Upper lobe of left lung (tissue), 6 donors: ENCODE measurements at places on chromosomes 1 and 21. TPM values are rescaled to one million over a fixed set of nuclear protein-coding genes. Genes with fewer than 3 reads are reported as not detected.

DNA sequence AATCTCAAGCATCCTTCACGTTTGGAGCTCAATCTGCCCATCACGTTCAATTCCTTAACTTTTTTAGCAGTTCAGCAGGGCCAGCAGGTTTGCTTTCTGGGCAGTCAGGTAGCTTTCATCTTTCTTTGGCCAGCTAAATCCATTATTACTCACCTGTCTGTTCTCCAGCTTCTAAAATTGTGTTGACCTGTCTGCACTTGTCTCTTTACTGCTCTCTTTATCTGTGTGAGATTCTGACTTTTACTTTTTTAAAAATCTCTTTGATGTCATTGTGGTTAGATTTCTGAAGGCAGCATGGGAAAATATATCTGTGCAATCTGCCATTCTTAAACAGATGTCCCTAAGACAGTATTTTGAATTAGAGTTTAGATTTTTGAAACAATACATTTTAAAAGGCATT is 24.9 kb upstream of the CYYR1 start:
- H3K27me3 ChIP-seq: no peaks in the 10 kb centered on the region
- H3K4me3 ChIP-seq: no peak overlapping the region
- no peak overlapping the region for H3K27ac ChIP-seq
- no peaks in the 10 kb centered on the region for H3K4me1 ChIP-seq
- DNase-seq: no peak

DNA sequence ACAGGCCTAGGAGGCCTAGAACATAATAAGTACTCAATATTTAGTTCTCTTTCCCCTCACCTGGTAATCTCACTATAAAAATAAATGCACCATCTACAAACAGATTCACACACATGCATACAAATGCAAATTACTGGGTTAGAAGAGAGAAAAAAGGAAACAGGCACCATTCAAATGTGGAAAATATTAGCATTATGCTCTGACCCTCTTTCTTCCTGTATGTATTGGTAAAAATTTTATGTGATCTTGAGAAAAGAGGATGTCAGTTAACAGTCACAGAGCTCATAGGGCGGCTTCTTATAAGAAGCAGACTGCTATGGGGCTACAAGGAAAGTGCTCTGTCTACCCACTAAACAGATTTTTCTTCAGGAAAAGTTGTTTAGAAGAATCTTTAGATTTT is 565.4 kb downstream of the LMO4 start:
- H3K4me1 ChIP-seq: no peaks in the 10 kb centered on the region
- H3K27me3 ChIP-seq: no peaks in the 10 kb centered on the region
- H3K4me3 ChIP-seq: no peak overlapping the region
- no peak overlapping the region for H3K27ac ChIP-seq
- no peaks in the 10 kb centered on the region for H3K36me3 ChIP-seq

DNA sequence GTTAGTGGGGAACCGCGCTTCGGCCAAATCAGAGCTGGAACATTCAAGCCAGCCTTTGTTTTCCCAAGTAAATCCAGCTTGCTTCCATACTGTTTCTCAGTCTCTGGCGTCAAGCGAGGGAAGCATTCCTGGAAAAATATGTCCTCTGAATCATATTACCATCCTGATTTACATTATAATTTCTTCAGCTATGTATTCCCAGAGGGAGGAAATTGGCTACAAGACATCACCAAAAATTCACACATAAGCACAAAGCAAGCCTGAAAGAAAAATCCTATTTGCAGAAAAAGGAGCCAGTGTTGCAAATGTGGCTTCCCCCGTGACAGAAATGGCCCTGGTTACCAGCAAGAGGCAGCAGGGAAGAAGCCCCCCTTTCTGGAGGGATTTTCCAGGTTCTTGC is 233.3 kb downstream of the KCNJ6 start:
- no peak for DNase-seq
- H3K27ac ChIP-seq: no peak overlapping the region
- no peaks in the 10 kb centered on the region for H3K36me3 ChIP-seq
- no peaks in the 10 kb centered on the region for H3K27me3 ChIP-seq
- H3K4me1 ChIP-seq: no peaks in the 10 kb centered on the region

- no peaks in the 10 kb centered on the region for H3K36me3 ChIP-seq
- H3K4me1 ChIP-seq: peaks cover 49% of the 10 kb centered on the region
- H3K27me3 ChIP-seq: no peaks in the 10 kb centered on the region
Measured at GRCh38 chr1:203271018-203271743, 34.1 kb upstream of the BTG2 start.

DNA sequence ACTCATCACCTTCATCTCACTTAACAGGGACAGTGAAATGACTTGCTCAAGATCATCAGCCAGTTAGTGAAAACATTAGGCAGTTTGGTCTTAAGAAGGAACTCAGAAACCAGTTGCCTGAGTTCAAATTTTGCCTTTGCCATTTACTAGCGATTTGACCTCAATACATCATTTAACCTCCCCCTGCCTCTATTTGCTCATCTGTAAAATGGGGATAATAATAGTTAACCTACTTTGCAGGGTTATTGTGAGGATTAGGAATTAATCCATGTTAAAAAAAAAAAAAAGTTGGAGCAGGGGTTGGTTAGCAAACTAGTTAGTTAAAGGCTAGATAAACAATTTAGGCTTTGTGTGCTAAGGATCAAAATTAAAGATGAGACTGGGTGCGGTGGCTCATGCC is 10.6 kb upstream of the TACSTD2 start:
- H3K27ac ChIP-seq: no peak overlapping the region
- DNase-seq: no peak
- no peaks in the 10 kb centered on the region for H3K36me3 ChIP-seq
- H3K27me3 ChIP-seq: no peaks in the 10 kb centered on the region
- H3K4me3 ChIP-seq: no peak overlapping the region
- H3K4me1 ChIP-seq: peaks cover 26% of the 10 kb centered on the region

- H3K36me3 ChIP-seq: no peaks in the 10 kb centered on the region
- DNase-seq: no peak
- peaks cover 7% of the 10 kb centered on the region for H3K4me1 ChIP-seq
- H3K27me3 ChIP-seq: no peaks in the 10 kb centered on the region
- H3K4me3 ChIP-seq: no peak overlapping the region
- H3K27ac ChIP-seq: no peak overlapping the region
Measured at GRCh38 chr21:41686664-41687063, 80.2 kb downstream of the RIPK4 start.

- no peak overlapping the region for H3K4me3 ChIP-seq
- no peaks in the 10 kb centered on the region for H3K36me3 ChIP-seq
- DNase-seq: peak; percentile 39
- H3K27ac ChIP-seq: peak overlapping the region; percentile 65
Measured at GRCh38 chr1:201028461-201028889, 5.0 kb upstream of the KIF21B start.

DNA sequence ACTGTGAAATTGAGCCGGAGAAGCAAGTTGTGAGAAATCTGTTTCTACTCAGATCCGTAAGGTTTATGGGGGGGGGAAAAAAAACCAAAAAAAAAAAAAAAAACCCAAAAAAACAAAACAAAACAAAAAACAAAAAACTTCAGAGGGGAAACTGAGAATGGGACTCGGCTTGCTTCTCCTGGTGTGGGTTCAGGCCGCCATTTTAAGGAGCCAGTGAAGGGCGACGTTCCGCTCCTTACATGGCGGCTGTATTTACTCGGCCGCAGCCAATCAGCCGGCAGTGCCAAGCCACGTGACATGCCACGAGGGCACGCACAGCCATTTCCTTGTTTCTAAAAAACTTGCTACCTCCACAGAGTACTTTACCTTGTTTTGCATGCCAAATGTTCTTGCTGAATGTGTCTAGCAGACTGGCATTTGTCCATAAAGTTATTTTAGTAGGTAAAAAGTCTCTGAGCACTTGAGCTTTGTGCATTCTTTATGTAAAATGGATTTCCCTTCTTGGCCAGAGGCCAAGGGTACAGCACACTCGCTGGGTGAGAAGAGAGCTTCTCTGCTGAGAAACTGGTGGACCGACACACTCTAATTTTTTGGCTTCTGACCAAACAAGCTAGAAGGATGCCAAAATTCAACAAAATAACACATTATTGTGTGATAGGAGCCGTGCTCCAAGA is 101.8 kb downstream of the NFIA start:
- H3K27me3 ChIP-seq: no peaks in the 10 kb centered on the region
- no peaks in the 10 kb centered on the region for H3K36me3 ChIP-seq
- peak; percentile 92 for DNase-seq
- H3K4me3 ChIP-seq: peak overlapping the region; percentile 48
- H3K4me1 ChIP-seq: peaks cover 22% of the 10 kb centered on the region
- H3K27ac ChIP-seq: peak overlapping the region; percentile 82

DNA sequence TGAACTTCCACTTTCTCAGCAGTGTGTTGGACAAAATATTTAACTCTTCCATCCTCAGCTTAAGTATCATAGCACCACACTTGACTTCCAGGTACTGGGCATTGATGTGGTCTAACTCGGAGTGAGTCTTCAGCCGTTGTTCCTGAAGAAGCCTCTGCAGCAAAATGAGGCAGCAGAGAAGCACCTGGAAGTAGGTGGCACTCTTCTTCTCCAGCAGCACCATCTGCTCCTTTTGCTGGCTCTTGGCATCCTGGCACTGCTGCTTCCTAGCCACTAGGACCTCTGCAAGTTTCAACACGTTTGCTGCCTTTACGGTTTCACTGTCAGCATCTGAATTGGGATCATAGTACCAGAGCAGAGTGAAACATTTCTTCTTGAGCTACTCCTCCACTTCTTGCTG is 162.5 kb upstream of the GORAB start:
- no peak for DNase-seq
- no peaks in the 10 kb centered on the region for H3K27me3 ChIP-seq
- H3K27ac ChIP-seq: no peak overlapping the region
- H3K4me1 ChIP-seq: no peaks in the 10 kb centered on the region
- no peaks in the 10 kb centered on the region for H3K36me3 ChIP-seq

DNA sequence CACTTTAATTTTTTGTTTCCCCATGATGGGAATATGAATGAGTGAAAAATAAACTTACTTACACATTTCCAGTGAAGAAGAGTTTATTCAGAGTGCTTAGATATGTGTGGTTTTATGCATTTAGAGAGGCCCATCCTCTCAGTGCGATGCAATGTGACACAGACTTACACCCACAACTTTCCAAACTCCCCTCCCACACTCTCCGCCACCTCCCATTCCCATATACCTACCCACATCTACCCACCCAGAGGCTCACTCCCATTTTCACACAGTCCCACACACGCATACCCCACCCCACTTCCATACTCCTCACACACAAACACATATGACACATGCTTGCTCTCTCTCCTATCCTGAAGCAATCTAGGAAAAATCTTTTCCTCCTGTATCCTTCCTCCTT is 21.9 kb upstream of the KANK4 start:
- H3K4me3 ChIP-seq: no peak overlapping the region
- H3K27ac ChIP-seq: no peak overlapping the region
- no peaks in the 10 kb centered on the region for H3K27me3 ChIP-seq
- H3K4me1 ChIP-seq: no peaks in the 10 kb centered on the region
- DNase-seq: no peak
- no peaks in the 10 kb centered on the region for H3K36me3 ChIP-seq

DNA sequence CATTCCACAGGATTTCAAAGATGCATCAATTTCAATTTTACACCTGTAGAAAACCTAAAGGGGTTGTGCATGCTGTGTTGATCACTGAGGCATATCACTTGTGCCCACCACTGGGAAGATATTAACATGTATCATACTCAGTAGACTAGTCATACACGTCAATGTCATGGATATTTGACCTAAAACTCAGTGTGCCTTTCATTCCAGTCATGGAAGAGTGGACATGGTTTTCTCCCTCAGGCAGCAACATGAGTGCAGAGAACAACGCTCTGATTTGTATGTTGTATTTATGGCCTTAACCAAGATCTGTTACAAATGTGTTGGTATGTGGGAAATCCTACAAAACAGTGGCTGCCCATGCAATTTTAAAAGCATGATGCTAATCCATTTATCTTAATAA is 6.1 kb upstream of the C1orf53 start:
- H3K4me1 ChIP-seq: no peaks in the 10 kb centered on the region
- DNase-seq: no peak
- H3K27me3 ChIP-seq: no peaks in the 10 kb centered on the region
- H3K36me3 ChIP-seq: no peaks in the 10 kb centered on the region
- no peak overlapping the region for H3K27ac ChIP-seq

- no peak overlapping the region for H3K4me3 ChIP-seq
- no peak overlapping the region for H3K27ac ChIP-seq
- no peaks in the 10 kb centered on the region for H3K27me3 ChIP-seq
- DNase-seq: no peak
- no peaks in the 10 kb centered on the region for H3K36me3 ChIP-seq
- H3K4me1 ChIP-seq: no peaks in the 10 kb centered on the region
Measured at GRCh38 chr1:38746941-38747600, 112.5 kb downstream of the RRAGC start.

DNA sequence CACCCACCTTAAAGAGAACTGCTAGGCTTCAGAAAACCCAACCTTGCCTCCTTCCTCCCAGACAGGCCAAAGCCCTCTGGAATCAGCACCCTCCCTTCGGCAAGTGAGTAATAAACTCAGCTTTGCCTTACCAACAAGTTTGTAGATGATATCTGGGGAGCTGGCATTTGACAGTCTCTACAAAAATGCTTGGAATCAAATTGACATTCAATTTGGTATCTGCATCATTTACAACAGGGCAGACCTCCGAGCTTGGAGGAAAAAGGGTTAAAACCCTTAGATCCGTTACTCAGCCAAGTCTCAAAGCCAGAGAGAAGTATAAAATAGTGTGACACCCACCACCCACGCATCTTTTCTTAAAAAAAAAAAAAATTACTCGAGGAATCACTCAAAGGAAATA is 149.3 kb upstream of the EDN2 start:
- no peak for DNase-seq
- no peaks in the 10 kb centered on the region for H3K27me3 ChIP-seq
- H3K4me3 ChIP-seq: no peak overlapping the region
- H3K36me3 ChIP-seq: no peaks in the 10 kb centered on the region

DNA sequence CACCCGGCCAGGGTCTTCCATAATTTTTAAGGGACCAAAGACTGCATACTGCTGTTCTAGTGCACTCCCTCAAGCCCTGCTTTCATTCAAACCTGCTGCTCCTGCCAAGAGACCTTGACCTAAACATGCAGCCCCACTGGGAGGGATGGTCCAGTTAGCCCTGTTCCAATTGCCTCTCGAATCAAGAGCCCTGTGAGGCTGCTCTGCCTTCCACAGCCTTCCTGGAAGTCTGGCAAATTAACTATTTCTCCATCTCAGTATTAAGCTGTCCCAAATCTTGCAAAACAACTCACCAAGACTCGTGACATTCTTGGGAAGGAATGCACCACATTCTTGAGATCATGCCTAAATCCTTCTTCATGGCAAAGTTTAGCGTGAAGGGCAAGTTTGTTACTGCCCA is 231.3 kb downstream of the C1orf94 start:
- DNase-seq: peak; percentile 63
- no peaks in the 10 kb centered on the region for H3K36me3 ChIP-seq
- H3K4me3 ChIP-seq: no peak overlapping the region

- H3K27ac ChIP-seq: no peak overlapping the region
- H3K27me3 ChIP-seq: no peaks in the 10 kb centered on the region
- H3K4me1 ChIP-seq: peaks cover 35% of the 10 kb centered on the region
- H3K4me3 ChIP-seq: no peak overlapping the region
- H3K36me3 ChIP-seq: no peaks in the 10 kb centered on the region
Measured at GRCh38 chr1:198903203-198903602, 264.4 kb downstream of the PTPRC start.

Gene CTBS
- total RNA-seq: 18.9 TPM

Gene ATAD3C
- 13.8 TPM for total RNA-seq

Gene PADI2
- 4.4 TPM for total RNA-seq

Gene KRTAP13-2
- total RNA-seq: not detected

Gene DMRTA2
- not detected for total RNA-seq

Gene TRIM58
- total RNA-seq: 1.0 TPM

Gene EVA1B
- total RNA-seq: 97.9 TPM
